Placental epithelial cell (primary cell): ENCODE measurements at places on chromosomes 16 and 17. TPM values are rescaled to one million over a fixed set of nuclear protein-coding genes. Genes with fewer than 3 reads are reported as not detected.

GPATCH8 gene
- total RNA-seq, result 22.6 and 28.7 TPM in 2 replicates

RBFOX1 gene
- total RNA-seq, result not detected in 2 replicates

FBXW10B gene
- total RNA-seq, result 1.2 and 2.2 TPM in 2 replicates

PRDM7 gene
- not detected in 2 replicates for total RNA-seq

PERCC1 gene
- not detected in 2 replicates for total RNA-seq

KRTAP2-3 gene
- total RNA-seq, result 2.3 TPM in 1 of 2 replicates, not detected in the other

DPEP3 gene
- total RNA-seq, result not detected in 2 replicates

UTS2R gene
- total RNA-seq, result not detected in 2 replicates

SULT1A1 gene
- total RNA-seq, result not detected in 2 replicates

TMC5 gene
- under 0.01 TPM in 1 of 2 replicates, not detected in the other for total RNA-seq

IRX5 gene
- total RNA-seq, result 0.65 TPM in 1 of 2 replicates, not detected in the other

SULT1A2 gene
- 0.11 TPM in 1 of 2 replicates, not detected in the other for total RNA-seq

CBFA2T3 gene
- not detected in 2 replicates for total RNA-seq

CYBA gene
- total RNA-seq, result 132 and 272 TPM in 2 replicates

CDH11 gene
- total RNA-seq, result 124 and 169 TPM in 2 replicates

TOX3 gene
- 0.39 TPM in 1 of 2 replicates, not detected in the other for total RNA-seq

GUCY2D gene
- total RNA-seq, result not detected in 2 replicates

NACA2 gene
- total RNA-seq, result not detected in 2 replicates

MMP2 gene
- 23.0 and 49.9 TPM in 2 replicates for total RNA-seq

TBC1D3G gene
- total RNA-seq, result not detected in 2 replicates

SPAG7 gene
- 34.9 and 68.7 TPM in 2 replicates for total RNA-seq

CCDC40 gene
- total RNA-seq, result 4.6 and 5.5 TPM in 2 replicates

ABCA10 gene
- 0.87 and 3.1 TPM in 2 replicates for total RNA-seq

ADAMTS18 gene
- total RNA-seq, result not detected in 2 replicates

CEP295NL gene
- total RNA-seq, result 2.5 and 2.7 TPM in 2 replicates

MFAP4 gene
- 2.1 and 19.2 TPM in 2 replicates for total RNA-seq

TLCD3A gene
- 22.8 and 27.7 TPM in 2 replicates for total RNA-seq

TMEM88 gene
- 2.0 and 3.3 TPM in 2 replicates for total RNA-seq

SLC5A2 gene
- total RNA-seq, result 0.54 and 0.79 TPM in 2 replicates

CENPN gene
- total RNA-seq, result 15.3 and 26.0 TPM in 2 replicates

HS3ST3A1 gene
- total RNA-seq, result 0.33 and 0.79 TPM in 2 replicates

DHRS11 gene
- 4.7 and 5.6 TPM in 2 replicates for total RNA-seq

TMEM11 gene
- total RNA-seq, result 11.4 and 20.9 TPM in 2 replicates

TEX19 gene
- under 0.01 and 0.11 TPM in 2 replicates for total RNA-seq

TAT gene
- total RNA-seq, result not detected in 2 replicates

G6PC1 gene
- total RNA-seq, result not detected in 2 replicates

GJD3 gene
- 0.33 TPM in 1 of 2 replicates, not detected in the other for total RNA-seq

KRTAP1-5 gene
- total RNA-seq, result not detected in 2 replicates

LPO gene
- not detected in 2 replicates for total RNA-seq
